ENCODE measurements at places on chromosomes 6 and 20. TPM values are rescaled to one million over a fixed set of nuclear protein-coding genes. Genes with fewer than 3 reads are reported as not detected.

Gene PHACTR1
- 0.38 TPM for polyA plus RNA-seq

Gene KHDC1L
- not detected for polyA plus RNA-seq

DNA sequence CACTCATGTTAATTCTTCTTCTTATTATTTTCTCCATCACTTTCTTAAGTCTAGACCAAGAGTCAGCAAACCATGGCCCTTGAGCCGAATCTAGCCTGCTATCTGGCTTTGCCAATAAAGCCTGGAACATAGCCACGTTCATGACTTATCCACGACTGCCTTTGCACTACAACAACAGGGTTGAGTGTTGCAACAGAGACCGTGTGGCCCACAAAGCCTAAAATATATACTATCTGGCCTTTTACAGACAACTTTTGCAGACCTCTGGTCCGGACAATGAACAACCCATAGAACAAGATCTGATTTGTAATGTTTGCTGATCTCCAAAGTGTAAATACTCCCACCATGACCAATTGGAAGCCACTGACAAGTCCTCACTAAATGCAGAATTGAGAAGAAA lies 140.5 kb upstream of the CDYL start:
- H3K36me3 ChIP-seq = no peaks in the 10 kb centered on the region
- H3K4me1 ChIP-seq = no peaks in the 10 kb centered on the region
- no peak for DNase-seq
- H3K4me3 ChIP-seq = no peak overlapping the region

DNA sequence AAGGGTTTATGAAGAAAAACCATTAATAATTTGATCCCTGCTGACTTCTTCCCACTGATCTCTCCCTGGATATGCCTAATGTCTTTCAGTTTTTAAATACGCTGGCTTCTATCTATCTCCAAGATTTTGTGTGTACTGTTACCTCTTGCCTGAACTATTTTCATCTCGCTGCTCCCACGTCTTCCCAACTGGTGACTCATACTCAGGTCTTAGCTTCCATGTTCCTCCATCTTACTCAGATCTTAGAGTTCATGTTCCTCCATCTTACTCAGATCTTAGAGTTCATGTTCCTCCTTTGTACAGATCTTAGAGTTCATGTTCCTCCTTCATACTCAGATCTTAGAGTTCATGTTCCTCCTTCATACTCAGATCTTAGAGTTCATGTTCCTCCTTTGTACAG lies 21.6 kb downstream of the GPR6 start:
- H3K36me3 ChIP-seq = no peaks in the 10 kb centered on the region
- no peak overlapping the region for H3K4me3 ChIP-seq
- no peaks in the 10 kb centered on the region for H3K27me3 ChIP-seq
- DNase-seq = no peak
- no peak overlapping the region for H3K27ac ChIP-seq
- H3K4me1 ChIP-seq = no peaks in the 10 kb centered on the region

GRCh38 chr6:5132731-5133130 lies 47.6 kb downstream of the PPP1R3G start:
- no peak overlapping the region for H3K27ac ChIP-seq
- DNase-seq = no peak
- no peak overlapping the region for H3K4me3 ChIP-seq
- no peaks in the 10 kb centered on the region for H3K4me1 ChIP-seq
- H3K36me3 ChIP-seq = no peaks in the 10 kb centered on the region
- H3K27me3 ChIP-seq = no peaks in the 10 kb centered on the region
